Esophagus mucosa (tissue), 1 donor: ENCODE measurements at places on chromosomes 4 and X.
A peak's percentile ranks its signal among the peaks of the same experiment; 100 is the strongest.

DNA sequence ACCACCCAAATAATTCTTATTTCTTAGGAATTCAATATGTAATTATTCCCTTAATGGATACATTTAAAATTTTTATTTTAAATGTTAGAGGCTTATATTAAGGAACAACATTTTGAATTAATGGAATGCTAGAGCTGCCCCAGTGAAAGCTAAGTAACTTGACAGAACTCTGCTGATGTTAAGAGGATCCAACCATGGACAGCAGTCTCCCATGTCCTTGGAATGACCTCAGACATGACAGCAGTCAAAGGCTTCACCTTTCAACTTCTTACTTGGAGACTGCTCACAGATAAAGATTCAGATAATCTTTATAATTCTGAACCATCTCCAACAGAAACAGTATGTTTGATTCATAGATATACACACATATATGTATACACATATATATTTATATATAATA lies 17.2 kb downstream of the PDLIM3 start:
- ATAC-seq, result no peak

- no peak for ATAC-seq
Observed at GRCh38 chr4:138334346-138335016, 92.3 kb upstream of the SLC7A11 start.

- no peak for ATAC-seq
Observed at GRCh38 chr4:188976644-188977115, 837.4 kb downstream of the TRIML1 start.

GRCh38 chr4:63275491-63275890 lies 1133.8 kb downstream of the TECRL start:
- no peak for ATAC-seq

- ATAC-seq, result no peak
Observed at GRCh38 chrX:17679261-17679660, 58.0 kb upstream of the SCML1 start.

DNA sequence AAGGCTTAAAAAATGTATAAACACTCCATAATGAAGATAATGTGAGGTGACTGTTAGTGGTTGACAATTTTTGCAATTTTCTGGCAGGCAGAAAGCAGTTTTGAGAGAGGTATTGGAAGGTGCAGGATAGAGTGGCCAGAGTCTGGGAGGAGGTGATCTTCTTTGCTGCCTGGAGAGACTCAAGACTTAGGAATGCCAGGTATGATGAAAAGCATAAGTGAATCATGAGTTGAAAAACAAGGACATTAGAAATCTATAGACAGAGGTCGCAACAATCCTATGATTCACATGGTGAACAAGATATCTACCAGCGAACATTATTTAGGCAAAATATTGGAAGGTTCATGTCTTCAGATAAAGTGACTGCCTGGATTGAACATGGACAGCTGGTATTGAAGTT lies 118.5 kb downstream of the CFAP299 start:
- ATAC-seq, result peak; percentile 94

DNA sequence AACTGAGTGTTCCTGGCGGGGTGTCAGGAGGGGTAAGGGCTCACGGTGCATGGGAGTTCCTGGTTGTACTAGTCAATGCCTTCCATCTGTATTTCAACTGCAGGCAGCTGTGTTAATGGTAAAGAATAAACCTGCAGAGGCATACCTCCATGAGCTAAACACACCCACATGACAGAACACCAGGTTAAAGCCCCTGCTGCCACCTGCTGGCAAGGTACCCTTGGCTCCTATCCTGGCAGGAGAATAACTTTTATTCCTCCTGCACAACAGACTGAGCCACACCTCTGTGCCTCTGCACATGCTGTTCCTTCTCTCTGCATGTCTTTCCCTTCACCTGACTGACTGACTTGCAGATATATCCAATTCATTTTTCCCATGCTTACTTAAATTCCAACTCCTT lies 11.1 kb downstream of the ITIH6 start:
- ATAC-seq, result peak; percentile 84

- peak; percentile 70 for ATAC-seq
Observed at GRCh38 chr4:2441393-2442174, 22.8 kb downstream of the CFAP99 start.

- ATAC-seq, result no peak
Observed at GRCh38 chrX:20212486-20213089, 54.1 kb downstream of the RPS6KA3 start.

DNA sequence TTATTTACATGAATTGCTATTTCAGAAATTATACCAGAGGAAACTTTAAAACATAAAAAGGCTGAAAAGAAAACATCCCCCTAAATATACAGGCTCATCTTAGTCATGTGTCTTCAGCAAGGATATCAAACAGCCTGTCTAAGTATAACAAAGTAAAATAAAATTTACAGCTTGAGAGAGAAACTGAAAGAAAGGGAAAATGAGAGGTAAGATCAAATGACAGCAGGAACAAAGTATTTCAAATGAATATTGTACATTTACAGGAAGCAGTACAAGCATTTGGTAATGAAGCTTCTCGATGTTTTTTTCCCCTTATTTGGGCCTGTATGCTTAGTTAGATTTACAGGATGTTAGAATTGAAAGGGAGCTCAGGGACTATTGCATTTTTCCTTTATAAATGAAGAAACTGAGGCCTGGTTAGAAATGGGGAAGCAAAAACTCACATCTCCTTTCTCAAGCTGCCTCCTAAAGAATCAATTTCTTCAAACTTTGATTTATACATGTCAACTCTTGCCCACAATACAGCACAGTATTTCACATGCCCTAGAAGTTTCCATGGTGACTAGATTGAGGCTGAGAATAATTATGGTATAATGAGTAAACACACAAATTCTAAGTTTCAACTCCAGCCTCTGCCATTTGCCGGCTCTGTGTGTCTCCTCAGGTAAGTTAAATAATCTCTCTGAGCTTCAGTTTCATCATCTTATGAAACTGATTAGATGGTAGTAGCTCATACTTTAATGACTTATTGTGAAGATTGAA lies 29.3 kb downstream of the DAPP1 start:
- no peak for ATAC-seq

GRCh38 chrX:118666521-118666920 lies 60.9 kb upstream of the IL13RA1 start:
- ATAC-seq, result no peak

GRCh38 chrX:138777230-138777629 lies 65.7 kb upstream of the FGF13 start:
- ATAC-seq, result no peak

DNA sequence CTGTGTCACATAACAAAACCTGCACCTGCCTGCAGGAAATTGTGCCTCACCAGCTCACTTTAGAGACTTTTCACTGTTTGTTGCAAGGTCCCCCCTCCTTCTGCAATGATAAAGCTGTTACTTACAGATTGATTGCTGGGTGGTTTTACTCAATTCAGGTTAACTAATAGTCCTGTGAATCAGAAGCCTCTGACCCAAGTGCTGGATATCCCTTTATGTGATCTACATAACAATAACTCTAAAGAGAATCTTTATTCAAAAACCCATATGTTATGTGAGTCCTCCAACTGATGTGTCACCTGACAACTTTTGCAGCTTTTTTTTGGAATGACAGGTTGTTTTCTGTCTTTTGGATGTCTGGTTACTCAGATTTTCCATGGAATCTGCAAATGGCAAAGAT lies 2323.6 kb upstream of the TENM3 start:
- no peak for ATAC-seq

GRCh38 chr4:18051281-18051680 lies 29.7 kb upstream of the LCORL start:
- no peak for ATAC-seq

- ATAC-seq, result no peak
Observed at GRCh38 chr4:11259837-11260236, 168.9 kb downstream of the HS3ST1 start.

DNA sequence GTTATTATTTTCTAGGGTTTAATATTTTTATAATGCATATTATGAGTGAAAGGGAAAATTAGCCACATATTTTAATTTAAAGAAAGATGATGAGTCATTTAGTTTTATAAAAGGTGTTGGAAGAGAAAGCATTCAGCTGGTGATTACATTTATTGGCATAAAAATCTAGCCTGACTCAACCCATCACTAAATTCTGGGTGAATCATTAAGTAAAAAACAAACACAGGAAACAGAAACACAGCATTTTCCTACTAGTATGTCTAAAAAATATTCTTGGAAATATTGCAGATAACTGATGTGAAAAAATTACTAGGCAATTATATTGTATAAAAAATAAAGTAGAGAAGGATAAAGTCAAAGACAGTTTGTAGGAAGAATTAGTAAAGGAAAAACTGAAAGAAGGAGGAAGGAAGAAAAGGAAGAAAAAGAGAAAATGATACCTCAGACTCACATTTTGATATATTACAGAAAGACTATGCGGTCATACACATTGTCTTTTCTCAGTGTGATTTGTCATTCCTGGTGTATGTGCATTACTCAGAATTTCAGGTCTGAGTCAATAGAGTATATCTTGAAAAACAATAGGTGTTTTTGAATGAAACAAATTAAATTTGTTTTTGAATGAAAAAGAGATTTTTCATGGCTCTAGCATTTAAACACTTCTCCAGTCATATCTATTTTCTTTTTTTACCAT lies 48.0 kb upstream of the SPOCK3 start:
- ATAC-seq, result no peak

GRCh38 chrX:10922159-10922558 lies 189.0 kb upstream of the HCCS start:
- no peak for ATAC-seq

GRCh38 chr4:139078926-139079325 lies 63.3 kb downstream of the NOCT start:
- ATAC-seq, result no peak

DNA sequence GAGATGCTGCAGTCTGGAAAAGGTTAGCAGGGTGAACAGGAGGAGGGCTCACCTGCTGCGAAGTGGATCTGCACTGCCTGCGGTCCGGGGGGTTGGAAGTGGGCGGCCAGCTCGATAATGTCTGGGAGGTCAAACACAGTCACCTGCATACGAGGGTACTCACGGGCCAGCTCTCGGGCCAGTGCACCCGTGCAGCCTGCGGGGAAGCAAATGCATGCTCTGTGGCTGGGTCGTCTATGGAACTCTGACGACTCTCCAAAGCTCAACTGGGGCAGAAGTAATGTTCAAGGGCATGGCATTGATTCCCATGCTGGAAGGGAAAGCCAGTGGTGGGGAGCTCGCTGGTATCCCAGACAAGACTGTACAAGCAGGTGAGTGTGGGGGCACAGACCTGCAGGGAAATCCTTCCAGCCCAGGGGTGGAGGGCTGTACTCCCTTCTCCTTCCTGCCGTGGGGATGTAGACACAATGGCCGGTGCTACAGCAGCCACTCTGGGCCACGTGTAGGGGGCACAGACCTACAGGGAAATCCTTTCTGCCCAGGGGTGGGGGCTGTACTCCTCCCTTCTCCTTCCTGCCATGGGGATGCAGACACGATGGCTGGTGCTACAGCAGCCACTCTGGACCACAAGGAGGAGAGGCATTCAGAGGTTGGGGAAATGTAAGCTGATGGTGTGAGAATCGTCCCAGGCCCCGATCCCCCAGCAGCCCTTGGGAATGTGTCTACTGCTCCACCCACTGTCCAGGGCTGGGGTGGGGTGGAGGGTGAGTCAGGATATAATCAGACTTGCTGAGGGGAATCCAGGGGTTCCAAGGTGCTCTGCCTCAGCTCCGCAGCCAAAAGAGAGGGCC lies 26.2 kb upstream of the SLC25A6 start:
- no peak for ATAC-seq

GRCh38 chr4:95290702-95291101 lies 258.1 kb downstream of the UNC5C start:
- no peak for ATAC-seq

- ATAC-seq, result no peak
Observed at GRCh38 chrX:108732630-108733321, 3.6 kb downstream of the IRS4 start.

GRCh38 chr4:155640751-155641150 lies 25.9 kb upstream of the GUCY1A1 start:
- ATAC-seq, result no peak

GRCh38 chr4:6141554-6141953 lies 58.8 kb downstream of the JAKMIP1 start:
- ATAC-seq, result no peak

GRCh38 chrX:15856636-15857035 lies 2.0 kb upstream of the AP1S2 start:
- no peak for ATAC-seq

GRCh38 chr4:1567808-1568581 lies 116.1 kb downstream of the FAM53A start:
- ATAC-seq, result no peak

GRCh38 chr4:72935462-72935861 lies 134.1 kb downstream of the COX18 start:
- ATAC-seq, result no peak

DNA sequence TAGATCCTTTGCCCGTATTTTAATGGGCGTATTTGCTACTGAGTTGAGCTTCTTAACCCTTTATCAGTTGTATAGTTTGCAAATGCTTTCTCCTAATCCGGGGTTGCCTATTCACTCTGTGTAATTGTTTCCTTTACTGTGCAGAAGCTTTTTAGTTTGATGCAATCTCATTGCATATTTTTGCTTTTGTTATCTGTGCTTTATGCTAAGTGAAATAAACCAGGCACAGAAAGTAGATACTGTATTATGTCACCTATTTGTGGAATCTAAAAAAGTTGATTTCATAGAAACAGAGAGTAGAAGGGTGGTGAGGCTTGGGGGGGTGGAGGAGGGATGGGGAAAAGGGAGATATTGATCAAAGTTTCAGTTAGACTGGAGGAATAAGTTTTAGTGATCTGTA lies 17.7 kb downstream of the OGT start:
- ATAC-seq, result no peak

DNA sequence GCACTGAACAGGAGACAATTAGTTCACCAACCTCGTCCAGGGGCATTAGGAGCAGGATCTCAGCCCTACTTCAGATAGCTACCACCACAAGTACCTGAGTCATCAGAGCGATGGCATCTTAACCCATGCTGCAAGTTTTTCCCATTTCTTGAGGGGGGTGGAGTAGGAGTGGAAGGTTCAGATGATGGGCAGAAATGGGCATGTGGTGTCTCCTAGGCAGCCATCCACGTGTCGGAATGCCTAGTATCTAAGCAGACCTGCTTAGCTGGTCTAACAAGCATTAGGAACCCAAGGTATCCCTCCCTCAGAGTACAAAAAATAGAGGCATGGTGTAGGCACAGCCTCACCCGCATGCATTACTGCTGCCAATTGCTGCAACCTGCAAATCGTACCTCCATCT lies 159.1 kb upstream of the DGKK start:
- peak; percentile 76 for ATAC-seq

DNA sequence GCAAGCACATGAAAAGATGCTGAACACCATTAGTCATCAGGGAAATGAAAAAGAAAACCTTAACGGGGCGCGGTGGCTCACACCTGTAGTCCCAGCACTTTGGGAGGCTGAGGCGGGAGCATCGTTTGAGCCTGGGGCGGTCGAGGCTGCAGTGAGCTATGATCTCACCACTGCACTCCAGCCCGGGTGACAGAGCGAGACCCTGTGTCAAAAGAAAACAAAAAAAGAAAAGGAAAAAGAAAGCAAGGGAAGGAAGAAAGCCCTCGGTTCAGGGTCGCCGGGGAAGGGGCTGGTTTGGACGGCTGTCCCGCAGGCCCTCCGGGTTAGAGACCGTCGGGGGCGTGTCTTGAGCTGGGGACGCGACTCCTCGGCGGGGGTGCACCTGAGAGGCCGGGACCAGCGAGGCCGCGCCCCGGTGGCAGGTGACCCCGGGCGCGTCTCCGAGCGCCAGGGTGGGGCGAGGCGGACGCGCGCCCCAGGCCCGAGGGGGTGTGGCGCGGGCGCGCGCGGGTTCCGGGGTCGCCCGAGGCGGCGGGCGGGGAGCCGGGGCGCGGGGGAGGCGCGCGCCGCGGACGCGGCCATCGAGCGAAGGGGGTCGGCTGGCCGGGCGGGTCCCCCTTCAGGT lies 478 bp upstream of the PLXNA3 start:
- ATAC-seq, result peak; percentile 44
